ENCODE measurements at places on chromosomes 7 and 10.
A peak's percentile ranks its signal among the peaks of the same experiment; 100 is the strongest.

DNA sequence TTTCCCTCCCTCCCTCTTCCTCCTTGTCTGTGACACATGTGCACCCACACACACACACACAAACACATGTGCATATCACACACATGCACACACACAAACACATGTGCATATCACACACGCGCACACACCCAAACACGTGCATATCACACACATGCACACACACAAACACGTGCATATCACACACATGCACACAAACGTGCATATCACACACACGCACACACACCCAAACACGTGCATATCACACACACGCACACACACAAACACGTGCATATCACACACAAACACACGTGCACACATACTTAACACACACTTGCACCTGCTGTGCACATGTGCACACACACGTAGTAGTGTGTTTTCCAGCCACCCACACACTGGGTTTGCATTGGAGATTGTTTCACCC is 29.4 kb upstream of the KNDC1 start:
- no peak for DNase-seq

DNA sequence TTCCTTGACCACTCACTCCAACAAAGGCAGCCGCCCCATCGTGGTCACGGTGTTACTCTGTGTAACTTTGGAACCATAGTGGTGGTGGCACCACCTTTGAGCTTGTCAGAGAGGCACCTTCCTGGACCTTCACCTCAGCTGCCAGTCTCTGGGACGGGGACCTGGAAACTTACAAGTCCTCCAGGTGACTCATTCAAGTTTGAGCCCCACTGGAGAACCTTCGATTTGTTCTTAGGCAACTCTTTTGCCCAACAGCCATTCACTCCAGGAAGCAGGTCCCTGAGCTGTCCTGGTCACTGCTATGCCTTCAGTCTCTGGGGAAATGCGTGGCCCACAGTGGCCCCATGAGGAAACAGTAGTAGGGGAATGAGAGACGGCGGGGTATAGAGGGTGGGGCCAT is 17.2 kb downstream of the STX1A start:
- DNase-seq, result no peak

DNA sequence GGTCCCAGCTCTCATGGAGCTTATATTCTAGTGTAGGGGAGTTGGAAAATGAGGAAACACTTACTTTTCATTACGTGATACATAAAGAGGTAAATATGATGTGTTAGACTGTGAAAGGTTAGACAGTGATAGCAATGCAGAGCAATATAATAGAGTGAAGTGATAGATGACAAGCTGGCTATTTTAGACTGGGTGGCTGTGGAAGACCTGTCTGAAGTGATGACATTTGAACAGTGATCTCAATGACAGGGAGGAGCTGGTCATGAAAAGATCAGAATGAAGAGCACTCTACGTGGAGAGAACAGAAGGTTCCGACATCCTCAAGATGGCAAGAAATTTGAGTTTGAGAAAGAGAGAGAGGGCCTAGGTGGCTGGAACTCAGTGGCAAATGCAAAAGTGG is 118.9 kb upstream of the MKLN1 start:
- DNase-seq, result no peak

GRCh38 chr10:70163448-70163847 is 6.9 kb downstream of the SAR1A start:
- DNase-seq, result no peak

GRCh38 chr7:50679218-50680007 is 103.3 kb downstream of the GRB10 start:
- no peak for DNase-seq

DNA sequence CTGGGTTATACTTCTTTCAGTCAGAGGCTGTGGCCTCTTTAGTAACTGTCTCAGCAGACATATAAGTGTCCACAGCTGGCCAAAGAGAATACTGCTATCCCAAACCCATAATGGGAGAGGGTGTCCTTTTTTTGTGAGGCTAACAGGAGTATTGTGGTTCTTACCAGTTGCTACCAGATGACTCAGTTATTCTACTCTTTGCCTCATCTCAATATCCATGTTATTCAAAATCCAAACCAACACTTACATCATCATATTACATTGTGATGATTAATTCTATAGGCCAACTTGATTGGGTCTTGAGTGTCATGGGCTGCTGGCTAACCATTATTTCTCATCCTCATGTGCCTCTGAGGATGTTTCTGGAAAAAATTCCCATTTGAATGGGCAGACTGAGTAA is 120.9 kb downstream of the TMEM168 start:
- DNase-seq, result no peak

- DNase-seq, result peak; percentile 80
Observed at GRCh38 chr10:12348870-12349628, at the start of gene CAMK1D. Gene CAMK1D (plus strand): TSS chr10:12349547.

GRCh38 chr10:943334-944033 is 12.0 kb upstream of the LARP4B start:
- no peak for DNase-seq
